ENCODE measurements at places on chromosomes 3 and 15.

DNA sequence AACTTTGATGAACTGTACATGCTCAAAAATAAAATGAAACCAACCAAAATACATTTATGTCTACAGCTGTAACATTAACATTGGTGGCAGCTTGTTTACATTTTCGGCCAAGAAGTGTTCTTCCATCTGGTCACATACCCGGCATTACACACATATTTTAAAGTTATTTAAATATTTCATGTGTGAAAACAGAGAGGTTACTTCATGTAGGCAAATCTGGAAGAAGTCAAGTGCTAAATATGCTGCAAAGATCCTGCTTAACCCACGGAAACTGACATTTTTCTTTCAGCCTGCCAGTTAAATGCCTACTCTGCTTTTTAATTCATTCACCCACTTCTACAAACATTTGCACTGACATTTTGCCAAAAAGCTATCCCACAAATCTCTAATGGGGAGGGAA lies 69.7 kb downstream of the MB21D2 start:
- no peak for DNase-seq

DNA sequence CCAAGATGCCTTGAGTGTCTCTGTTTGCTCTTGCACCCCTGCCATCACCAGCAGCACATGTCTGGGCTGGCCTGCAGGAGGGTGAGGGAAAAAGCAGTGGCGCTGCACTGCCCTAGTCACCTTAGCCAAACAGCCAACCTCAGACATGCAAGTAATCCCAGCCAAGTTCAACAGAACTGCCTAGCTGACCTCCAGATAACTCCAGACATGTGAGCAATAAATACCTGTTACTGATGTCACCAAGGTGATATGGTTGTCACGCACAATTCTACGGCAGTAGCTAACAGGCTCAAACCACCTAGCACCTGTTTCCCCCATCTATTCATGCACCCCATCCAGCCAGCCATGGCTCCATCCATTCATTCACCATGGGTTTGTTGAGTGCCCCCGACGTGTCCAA lies 99.9 kb downstream of the SRGAP3 start:
- no peak for DNase-seq

GRCh38 chr3:148230473-148230872 lies 467.2 kb upstream of the AGTR1 start:
- DNase-seq, result no peak

- peak; percentile 18 for DNase-seq
These were observed 9.9 kb downstream of the KY start for GRCh38 chr3:134640872-134641470.

GRCh38 chr3:177371888-177372287 lies 174.6 kb upstream of the TBL1XR1 start:
- DNase-seq, result no peak

GRCh38 chr3:187740421-187741399 lies 4.6 kb downstream of the BCL6 start:
- DNase-seq, result peak; percentile 59
